Activated CD8-positive, alpha-beta memory T cell treated with anti-CD3 and anti-CD28 coated beads, Interleukin-2, amount 50 U/mL, for 48 hours (primary cell): ENCODE measurements at places on chromosomes 2 and 18.

- no peak for DNase-seq
Observed at GRCh38 chr2:63364866-63365265, 223.4 kb downstream of the WDPCP start.

DNA sequence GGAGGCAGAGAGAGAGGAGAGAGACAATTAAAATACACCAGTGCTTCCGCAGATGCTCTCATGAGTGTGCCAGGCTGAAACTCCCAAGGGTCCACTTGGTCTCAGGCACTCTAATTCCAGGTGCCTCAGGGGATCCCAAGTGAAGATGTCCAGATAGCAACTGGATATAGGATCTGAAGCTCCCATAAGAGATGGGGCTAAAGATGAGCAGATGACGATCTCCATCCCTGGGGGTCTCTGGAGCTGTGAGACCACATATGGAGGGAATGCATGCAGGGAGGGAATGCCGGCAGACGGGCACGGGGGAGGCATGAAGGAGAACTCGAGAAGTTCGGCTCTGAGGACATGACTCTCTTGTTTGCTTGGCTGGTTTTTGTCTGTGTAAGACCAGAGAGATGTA, 223.7 kb upstream of the RAB6C start:
- no peak for DNase-seq

- no peak for DNase-seq
Observed at GRCh38 chr2:73408198-73408597, 22.6 kb downstream of the ALMS1 start.

DNA sequence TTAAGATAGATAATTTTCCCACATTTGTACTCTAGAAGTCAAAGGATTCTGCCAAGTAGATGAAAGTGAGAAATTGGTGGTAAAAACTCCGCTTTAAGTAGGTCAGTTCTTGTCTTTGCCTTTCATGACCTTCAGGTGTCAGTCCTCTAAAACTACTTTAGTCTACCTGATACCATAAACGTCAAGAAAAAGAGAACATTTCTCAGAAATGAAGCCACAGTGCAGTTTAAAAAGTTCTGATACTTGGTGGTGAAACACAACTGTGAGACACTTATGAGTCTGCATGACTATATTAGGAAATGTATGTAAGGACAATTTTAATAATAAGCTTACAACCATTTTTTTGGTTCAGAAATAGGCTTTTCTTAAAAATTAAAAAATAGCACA, 583.3 kb downstream of the SATB2 start:
- DNase-seq: no peak

GRCh38 chr2:218209078-218209477, 7.9 kb upstream of the ARPC2 start:
- no peak for DNase-seq

- no peak for DNase-seq
Observed at GRCh38 chr2:192783643-192784042, 588.9 kb upstream of the TMEFF2 start.

DNA sequence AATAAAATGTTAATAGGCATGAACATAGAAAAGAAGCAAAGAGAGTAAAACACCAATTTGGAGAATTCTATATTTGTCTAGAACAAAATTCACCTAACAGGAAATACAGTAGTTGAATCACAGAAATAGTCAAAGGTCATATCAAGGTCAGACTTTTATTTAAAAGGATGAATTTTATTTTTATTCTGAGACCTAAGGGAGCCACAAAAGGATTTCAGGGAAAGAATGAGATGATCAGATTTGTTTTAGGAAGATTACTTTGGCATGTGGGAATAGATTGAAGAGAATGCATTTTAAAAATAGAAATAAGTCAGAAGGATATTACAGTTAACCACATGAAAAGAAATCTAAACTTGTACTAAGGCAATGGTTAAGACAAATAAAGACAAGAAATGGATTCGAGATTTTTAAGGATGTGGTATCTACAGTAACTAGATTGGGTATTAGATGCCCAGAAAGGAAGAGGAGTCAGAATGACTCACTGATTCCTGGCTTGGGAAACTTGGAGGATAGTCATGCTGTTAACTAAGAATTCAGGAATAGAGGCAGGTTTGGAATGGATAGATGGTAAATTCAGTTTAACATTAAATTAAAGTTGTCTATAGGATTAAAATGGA, 56.0 kb downstream of the METTL4 start:
- DNase-seq: no peak

- no peak for DNase-seq
Observed at GRCh38 chr18:2083691-2084090, 487.6 kb downstream of the METTL4 start.

DNA sequence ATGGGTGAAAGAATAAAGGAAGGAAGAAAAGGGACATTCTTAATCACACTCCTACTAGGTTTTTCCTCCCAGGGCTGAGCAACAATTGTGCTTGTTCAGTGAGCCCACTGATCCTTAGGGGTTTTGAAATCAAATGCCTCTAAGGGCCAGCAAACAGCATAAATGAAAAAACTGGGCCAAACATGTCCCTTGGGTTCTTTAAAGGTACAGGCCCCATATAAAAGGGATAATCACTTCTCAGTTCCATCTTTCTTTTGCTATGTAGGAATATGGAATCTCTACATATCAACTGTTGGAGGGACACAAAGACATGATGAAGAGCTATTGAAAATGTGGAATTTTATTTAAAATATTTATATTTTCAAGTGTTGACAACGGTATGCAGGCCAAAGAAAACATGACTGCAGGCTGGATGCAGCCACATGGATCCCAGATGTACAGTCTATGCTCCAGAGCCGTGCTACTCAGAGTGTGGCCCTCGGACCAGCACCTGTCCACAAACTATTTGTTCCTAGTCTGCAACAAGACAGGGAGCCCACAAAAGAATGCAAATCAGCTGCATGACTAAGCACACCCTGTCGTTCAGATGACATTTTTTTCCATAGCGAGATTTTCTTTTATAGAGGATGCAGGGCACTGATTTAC, 110.0 kb downstream of the CDH20 start:
- DNase-seq: no peak

GRCh38 chr2:136796339-136796738, 31.0 kb downstream of the THSD7B start:
- no peak for DNase-seq

DNA sequence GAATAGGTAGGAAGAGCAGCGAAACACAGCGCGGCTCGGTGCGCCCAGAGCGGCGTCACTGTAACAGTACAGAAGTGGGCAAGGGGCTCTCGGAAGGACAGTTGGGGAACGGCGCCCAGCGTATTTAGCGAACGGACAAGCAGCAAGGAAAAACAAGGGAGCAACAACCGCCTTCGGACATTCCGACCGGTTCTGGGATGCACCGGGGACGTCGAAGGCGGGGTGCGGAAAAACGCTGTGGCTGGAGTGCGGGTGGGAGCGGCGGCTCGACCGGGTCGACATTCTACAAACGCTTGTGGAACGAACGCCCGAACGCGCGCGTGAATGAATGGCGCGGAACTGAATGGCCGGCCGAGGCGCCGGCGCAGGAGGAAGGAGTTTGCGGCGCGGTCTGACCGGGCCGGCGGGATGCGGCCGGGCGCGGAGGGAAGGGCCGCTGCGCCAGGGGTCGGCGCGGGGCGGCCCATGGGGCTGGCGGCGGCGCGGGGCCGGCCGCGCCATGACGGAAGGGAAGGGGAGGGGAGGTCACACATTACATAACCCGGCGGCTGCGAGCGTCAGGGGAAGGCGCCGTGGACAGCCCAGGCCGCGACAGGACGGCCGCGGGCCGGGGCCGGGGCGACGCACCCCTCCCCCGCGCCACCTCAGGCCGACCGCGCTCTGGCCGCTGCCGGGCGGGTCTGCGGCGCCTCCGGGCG, 605 bp downstream of the REV1 start:
- peak; percentile 73 for DNase-seq

- DNase-seq: no peak
Observed at GRCh38 chr2:126860385-126860784, 38.3 kb upstream of the TEX51 start.

DNA sequence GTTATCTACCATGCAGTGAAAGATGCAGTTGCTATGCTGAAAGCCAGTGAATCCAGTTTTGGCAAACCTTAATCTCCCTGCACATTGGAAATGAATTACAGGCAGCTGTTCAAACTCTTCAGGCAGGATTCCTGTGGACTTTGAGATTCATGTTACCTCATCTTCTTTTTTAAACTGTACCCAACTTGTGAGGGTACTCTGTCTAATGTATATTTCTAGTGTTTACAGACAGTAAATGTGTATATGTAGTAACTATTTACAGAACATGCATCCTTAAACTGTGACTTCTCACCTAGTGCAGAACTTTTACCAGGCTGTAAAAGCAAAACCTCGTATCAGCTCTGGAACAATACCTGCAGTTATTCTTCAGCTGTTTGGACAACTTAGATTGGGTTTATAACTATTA, 50.9 kb downstream of the KDM3A start:
- no peak for DNase-seq

DNA sequence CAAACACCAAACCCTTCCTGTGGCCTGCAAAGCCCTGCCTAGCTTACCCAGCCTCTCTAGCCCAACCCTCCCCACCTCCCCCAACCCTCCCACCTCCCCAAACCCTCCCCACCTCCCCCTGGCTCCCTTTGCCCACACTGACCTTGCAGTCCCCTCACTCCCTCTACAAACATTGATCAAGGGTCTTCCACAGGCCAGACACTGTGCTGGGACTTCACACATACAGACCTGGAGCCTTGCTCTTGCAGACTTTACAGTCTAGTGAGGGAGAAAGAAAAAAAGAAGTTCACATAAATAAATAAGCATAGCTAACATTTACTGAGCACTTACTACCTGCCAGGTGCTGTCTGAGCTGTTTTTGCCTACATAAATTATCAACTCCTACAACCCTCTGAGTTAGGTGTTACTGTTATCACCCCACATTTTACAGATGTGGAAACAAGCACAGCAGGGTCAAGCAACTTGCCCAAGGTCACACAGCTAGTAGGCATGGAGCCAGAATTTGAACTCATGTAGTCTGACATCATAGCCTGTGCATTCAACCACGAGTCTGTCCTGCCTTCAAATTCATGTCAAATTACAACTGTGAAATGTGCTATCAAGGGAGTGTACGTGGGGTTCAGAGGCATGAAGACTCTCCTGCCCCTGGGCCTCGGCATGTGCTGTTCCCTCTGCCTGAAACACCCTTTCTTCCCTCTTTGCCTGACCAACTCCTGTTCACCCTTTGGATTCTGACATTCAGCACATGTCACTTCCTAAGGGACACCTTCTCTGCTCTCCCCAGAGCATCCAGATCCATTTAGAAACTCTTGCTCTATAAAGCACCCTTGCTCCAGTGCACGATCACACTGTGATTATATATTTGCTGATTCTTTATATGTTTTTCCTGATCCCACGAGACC, 209.9 kb downstream of the TNS1 start:
- no peak for DNase-seq

DNA sequence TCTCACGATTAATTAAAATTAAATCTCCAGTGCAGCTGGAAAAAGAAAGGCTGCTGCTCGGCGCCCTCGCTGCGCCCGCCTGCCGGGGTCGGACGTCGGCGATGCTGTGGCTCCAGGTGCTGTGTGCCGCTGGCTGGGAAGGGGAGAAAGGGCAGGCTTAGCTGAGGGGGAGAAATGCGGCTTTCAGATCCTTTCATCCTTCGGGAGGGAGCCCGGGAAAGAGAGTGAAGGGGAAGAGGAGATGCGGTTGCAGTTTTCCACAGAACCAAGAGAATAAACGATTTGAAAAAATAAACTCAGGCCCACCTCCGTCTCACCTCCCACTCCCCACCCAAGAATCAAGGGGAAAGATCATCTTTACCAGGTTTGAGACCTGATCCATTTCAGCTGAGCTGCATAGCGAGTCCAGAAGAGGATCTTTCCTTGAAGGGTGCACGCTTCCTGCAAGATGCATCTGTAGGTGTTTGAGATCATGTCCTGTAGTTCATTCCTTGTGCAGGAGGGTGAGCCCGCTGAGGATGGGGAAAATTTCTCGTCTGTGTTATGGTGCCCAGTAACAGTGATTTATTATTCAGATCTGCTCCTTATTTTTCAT, 495 bp downstream of the TMEM169 start:
- DNase-seq: peak; percentile 63

DNA sequence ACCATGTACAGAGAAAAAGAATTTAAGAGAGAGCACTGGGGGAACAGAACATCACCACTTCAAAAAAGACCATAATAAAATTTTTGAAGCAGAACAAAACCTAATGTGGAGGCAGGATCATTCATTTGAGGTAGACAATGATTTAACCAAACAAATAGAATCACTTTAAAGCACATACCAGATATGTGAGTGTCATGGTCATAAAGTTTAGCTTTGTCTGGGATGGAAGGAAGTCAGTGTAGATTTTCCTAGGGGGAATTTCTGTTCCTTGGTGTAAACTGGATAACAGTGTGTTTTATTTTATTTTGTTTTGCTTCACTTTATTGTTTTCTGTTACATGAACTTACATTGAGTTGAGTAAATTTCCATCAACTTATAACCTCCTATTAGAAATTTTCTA, 120.8 kb downstream of the CRIM1 start:
- DNase-seq: no peak

- no peak for DNase-seq
Observed at GRCh38 chr18:23270986-23271680, 135.8 kb downstream of the CABLES1 start.

DNA sequence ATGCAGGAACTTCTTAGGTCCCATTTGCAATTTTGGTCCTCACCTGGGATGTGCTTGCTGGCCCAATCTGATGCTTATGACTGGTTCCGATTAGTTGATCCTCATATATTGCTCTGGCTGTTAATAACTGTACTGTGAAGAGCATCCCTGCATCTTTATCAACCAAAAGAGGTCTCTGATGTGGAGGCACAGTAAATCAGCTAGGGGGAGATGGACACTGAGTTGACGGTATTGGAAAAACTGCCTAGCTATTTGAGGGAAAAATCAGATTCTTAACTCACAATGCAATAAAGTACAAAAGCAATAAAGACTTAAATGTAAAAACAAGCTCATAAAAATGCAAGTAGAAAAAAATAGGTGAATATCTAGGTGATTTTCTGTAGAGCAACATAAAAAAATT, 188.0 kb upstream of the TCF4 start:
- no peak for DNase-seq

GRCh38 chr2:217076657-217077232, 216.9 kb upstream of the TNP1 start:
- peak; percentile 23 for DNase-seq

GRCh38 chr18:9758624-9759075, 50.5 kb downstream of the RAB31 start:
- no peak for DNase-seq

DNA sequence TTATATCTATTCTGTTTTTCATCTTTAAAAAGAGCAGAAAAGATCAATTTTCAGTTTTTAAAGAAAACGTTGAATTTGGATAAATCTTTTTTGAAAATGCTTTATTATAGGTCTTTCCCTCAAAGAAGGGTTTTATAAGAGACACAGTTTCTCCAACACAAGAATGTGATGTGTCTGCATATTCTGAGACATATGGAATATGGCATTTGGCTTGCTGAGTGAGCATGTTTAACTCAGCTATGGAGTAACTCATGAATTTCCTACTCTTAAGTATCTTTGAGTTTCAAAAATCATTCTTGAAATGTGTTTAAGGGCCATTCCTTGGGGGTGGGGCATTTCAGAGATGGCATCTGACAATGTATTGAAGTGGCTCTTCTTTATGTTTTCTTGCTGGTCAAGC, 191.5 kb downstream of the CCDC85A start:
- no peak for DNase-seq

- DNase-seq: no peak
Observed at GRCh38 chr18:6821356-6821755, 91.8 kb downstream of the ARHGAP28 start.

- DNase-seq: no peak
Observed at GRCh38 chr18:25814841-25815458, 275.5 kb downstream of the SS18 start.
